ENCODE measurements at places on chromosomes 16 and 17. TPM values are rescaled to one million over a fixed set of nuclear protein-coding genes. Genes with fewer than 3 reads are reported as not detected.

GRCh38 chr17:9859781-9860180 is 34.1 kb downstream of the GLP2R start:
- DNase-seq: no peak

DNA sequence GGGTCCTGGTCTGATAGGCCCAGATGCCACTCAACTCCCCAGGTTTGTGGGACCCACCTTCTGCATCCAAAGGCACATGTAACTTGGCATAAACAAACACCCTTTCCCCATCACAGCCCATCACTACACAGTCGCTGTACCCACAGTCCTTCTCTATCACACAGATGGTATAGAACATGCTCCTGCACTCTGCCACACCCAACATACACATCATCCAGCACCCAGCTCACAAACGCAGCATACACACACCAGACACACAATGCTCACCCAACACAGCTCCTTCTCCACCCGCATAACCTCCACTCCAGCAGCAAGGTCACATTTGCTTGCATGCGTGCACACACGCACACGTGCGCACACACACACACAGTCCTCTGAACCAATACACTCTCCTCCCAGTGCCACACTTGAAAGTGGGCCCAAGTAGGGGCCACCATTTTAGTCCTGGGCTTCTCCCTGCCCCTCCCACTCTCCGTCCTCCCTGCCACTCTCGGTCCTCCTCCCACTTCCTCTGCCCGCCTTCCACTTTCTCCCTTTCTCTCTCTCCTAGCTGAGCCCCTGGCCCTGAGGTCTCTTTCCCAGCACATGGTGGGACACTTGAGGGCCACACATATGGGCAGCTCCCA is 8.5 kb upstream of the TMEM92 start:
- no peak for DNase-seq

- DNase-seq: no peak
Observed at GRCh38 chr16:87801679-87802259, 36.0 kb upstream of the KLHDC4 start.

- DNase-seq: no peak
Observed at GRCh38 chr16:4517812-4518680, 20.5 kb downstream of the CDIP1 start.

DNA sequence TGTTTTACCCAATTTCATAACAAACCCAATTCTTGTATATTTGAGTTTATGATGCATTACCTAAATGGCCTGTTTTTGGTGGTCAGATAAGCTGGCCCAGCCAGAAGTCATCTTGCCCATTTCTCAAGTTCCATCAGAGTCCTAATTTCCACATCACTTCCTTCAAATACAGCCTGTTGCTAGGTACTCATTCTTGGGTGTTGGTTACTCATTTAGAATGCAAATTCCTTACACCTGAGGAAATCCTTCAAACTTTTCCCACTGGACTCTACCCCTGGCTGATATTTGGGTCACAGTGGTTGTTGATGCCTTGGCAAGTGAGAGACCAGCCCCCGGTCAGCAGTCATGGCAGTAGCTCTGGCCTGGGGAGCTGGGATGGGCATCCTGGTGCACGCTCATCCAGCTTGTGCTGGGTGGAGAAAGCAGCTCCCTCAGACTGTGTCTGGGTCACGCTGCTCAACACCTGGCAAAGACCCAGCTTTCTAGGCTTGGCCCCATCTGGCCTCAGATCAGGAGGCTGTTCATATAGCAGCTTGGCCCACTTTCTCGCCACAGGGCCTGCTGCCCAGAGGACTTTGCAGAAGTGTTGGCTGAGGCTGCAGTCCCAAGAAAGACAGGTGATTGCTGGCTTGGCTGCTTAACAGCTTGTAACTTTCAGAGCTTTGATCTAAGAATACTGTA is 25.8 kb downstream of the WSB1 start:
- DNase-seq: no peak

DNA sequence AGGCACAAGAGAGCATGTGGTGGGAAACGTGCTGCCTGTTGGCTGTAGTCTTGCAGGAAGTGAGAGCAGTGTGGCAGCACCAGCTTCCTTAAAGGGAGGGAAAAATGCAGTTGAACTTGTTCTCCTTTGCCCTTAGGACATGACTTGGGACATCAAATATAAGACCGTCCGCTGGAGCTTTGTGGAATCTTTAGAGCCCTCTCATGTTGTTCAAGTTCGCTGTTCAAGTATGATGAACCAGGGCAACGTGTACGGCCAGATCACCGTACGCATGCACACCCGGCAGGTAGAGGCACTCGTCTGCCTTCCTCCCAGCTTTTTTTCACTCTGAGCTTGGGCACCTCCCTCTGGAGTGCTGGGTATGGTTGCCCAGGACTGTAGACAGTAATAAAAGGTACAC is 23.3 kb downstream of the GPR179 start:
- no peak for DNase-seq

DNA sequence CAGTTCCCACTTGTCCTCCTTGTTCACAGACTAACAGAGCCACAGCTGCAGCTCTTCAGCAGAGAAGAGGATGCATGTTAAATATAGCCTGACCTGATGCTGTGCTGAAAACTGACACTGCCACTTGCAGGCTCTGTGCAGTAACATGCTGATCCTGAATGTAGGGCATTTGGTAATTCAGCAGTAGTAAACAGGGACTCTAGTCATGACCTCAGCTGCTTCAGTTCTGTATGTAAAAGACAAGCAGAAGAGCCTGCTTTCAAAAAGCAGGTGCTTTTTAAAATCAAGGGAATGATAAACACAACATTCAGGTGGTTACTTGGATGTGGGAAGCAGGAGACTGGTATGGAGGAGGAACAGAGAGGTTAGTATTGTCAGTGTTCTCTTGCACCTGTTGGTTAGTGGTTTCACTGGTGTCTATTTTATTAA is 33.8 kb downstream of the ESRP2 start:
- no peak for DNase-seq

GRCh38 chr17:64005734-64006167 is 7.6 kb downstream of the PRR29 start:
- no peak for DNase-seq

DNA sequence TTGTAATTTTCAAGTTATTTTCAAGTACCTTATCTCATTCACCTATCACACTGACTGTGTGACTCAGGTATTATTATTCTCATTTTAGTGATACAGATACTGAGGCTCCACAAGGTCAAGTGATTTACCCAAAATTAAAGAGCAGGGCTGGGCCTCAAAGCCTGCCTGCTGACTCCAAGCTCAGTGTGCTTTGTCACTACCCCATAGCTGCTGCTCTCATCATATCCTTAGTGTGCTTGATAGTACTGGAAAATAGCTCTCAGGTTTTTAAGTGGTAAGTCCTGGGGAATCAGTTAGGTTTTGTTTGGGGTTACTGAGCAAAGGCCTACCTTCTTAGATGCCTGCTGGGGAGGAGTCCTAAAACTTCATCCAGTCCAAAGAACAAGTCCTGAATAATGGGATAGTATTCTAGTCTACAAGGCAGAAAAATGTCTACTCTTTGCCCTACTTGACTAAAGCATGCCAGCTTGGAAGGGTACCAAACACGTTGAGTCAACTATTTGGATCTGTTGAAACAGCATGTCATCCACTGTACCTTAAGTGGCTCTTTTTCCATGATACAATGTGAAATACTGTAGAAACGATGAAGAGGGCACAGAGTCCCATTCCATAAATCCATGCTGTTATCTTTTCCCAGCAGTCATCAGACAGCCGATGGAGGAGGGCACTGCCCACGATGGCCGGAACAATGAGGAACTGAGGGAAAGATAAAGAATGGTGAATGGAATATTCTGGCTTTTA is 10.7 kb downstream of the MMD start:
- DNase-seq: no peak

DNA sequence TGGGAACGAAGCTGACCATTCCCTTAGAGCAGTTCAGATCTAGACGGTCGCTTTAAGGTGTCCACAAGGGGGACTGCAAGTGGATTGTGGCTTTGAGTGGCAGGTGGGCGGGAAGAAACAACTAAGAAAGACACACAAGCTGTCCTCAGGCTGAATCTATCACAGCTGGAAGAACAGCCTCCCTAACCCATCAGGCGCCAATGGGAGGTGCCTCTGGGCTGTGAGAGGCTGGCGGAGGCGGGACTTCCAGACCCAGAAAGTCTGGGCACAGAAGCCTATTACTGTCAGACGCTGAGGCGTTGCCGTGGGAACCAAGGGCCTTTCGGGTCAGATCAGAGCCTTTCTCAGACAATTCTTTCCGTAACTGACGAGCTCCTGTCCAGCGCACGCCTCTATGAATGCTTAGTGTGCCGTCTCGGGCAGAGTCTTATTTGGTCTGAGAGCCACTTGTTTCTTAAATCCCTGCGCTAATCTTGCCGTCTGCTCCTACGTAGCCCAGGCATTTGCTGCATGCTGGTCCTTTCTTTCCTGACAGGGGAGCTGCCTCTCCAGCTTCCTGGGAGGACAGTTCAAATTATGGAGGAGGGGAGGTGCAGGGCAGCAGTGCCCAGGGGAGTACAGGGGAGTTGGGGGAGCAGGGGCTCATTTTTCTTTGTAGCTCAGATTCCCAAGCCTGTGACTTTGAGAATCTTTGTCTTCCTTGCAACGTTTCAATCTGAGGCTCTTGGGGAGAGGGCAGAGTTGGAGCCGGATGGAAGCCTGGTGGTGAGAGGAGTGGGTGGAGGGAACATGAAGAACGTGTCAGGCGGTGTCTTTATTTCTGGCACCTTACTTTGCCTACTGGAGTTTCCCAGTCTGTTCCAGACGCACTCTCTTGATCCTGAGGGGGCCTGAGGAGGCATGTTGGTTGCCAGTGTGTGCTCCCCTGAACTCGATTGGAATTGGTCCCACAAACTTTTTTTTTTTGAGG is 618.7 kb downstream of the KCNJ18 start:
- no peak for DNase-seq

DNA sequence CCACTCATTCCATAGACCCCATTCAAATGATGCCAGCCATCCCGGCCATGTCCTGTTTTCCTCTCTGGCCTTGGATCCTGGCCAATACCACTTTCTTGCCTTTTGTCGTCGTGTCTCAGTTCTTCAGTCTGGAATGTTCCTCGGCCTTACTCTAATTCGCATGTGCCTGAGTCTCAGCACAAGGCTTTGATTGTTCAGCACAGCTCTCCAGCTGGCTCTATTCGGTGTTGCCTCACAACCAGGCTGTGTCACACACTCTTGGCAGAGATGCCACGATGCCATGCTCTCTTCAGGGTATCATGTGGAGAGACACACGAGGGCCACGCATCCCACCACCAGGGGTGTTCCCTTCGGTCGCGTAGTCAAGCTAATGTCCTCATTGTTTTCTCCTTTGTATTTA is 1.8 kb upstream of the VPS4A start:
- DNase-seq: no peak

GRCh38 chr16:51071326-51071725 is 79.7 kb downstream of the SALL1 start:
- no peak for DNase-seq

DNA sequence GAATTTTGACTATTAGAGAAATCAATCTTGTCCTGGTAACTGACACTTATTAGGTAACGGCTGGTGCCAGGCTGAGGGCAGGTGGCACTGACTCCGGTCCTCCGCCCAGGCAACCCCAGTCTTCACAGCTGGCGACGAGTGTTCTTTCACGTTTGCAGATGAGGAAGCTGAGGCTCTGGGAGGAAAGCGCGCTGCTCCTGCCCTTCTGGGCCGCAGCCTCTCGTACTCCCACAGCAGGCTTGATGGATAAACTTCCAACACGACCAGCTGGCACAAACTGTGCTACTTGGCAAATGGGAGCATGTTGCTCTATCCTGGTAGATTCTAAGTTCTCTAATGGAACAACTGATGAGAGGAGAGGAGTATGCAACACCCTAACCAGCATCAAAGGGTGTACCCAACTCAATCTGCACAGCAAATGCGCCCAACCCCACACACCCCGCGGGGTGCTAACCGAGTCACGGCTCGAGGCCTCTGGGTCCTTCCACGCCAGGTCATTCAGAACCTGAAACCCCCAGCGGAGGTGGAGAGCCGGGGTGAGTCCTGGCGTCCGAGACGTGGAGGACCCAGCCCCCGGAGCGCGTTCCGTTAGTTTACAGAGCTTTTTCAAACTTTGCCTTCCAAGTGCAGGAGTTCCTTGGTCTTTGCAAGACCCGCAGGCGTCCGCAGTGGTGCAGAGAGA is 477 bp upstream of the SLC47A1 start:
- no peak for DNase-seq

DNA sequence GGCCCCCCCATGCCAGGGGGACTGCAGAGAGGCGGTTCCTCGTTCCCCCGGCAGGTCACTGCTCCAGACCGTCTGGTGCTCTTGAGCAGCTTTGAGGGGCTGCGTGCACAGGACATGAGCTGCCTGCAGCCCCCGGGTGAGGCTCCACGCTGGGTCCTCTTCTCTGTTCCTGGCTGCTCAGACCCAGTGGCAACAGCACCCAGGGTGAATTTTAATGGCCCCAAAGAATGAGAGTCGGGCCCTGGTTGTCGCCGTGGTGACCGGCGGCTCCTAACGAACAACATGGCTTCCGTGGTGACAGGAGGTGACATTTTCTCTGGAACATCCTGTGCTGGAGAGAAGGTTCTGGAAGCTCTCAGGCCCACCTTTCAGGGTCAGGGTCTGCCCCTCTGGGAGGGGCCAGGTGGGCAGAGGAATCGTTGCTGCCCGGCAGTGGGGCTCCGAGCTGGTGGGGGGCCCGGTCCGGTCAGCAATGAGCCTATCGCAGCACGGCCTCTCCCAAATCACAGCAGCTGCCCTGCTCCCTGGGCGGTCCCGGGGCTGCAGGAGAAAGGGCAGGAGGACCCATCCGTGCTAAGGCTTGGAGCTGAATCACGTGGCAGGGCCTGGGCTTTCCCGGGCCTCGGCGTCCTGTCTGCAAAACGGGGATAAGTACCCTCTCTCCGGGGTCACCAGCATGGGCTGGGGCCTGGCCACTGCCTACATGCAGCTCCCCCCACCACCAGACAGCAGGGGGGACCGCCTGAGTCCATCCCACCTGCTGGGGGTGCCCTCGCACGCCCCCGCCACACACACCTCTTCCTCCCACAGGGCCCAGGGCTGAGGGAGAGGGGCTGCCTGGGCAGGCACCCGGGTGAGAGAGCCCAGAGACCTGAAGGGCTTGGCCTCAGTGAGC is 3.4 kb upstream of the C1QTNF8 start:
- no peak for DNase-seq

- no peak for DNase-seq
Observed at GRCh38 chr17:18257982-18258355, 569 bp downstream of the FLII start.

DNA sequence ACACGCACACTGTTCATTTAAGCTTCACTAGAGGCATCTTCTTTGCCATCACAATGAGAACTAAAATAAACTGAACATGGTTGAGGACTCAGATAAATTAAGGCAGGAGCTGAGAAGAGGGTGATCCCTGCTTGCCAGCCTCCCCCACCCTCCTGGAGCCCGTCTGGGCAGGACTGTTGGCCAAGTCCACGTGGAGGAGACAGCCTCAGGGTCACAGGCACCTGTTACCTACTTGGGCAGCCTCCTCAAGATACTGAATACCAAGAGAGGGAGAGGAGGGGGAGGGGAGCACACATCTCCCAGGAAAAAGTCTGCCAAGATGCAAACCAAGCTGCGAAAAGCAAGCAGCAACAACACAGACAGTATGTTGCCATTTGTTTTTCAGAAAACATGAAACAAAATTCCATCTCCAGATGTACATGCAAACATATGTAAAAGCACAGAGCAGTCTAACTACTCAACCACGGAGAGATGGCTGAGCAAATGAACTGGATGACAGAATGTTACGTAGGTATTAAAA is 67.4 kb downstream of the SLC39A11 start:
- DNase-seq: no peak

MC1R gene
- 8.7 TPM for total RNA-seq

Data from Panc1 (cell line).